Astrocyte of the spinal cord (primary cell): ENCODE measurements at places on chromosomes 11 and 22.

DNA sequence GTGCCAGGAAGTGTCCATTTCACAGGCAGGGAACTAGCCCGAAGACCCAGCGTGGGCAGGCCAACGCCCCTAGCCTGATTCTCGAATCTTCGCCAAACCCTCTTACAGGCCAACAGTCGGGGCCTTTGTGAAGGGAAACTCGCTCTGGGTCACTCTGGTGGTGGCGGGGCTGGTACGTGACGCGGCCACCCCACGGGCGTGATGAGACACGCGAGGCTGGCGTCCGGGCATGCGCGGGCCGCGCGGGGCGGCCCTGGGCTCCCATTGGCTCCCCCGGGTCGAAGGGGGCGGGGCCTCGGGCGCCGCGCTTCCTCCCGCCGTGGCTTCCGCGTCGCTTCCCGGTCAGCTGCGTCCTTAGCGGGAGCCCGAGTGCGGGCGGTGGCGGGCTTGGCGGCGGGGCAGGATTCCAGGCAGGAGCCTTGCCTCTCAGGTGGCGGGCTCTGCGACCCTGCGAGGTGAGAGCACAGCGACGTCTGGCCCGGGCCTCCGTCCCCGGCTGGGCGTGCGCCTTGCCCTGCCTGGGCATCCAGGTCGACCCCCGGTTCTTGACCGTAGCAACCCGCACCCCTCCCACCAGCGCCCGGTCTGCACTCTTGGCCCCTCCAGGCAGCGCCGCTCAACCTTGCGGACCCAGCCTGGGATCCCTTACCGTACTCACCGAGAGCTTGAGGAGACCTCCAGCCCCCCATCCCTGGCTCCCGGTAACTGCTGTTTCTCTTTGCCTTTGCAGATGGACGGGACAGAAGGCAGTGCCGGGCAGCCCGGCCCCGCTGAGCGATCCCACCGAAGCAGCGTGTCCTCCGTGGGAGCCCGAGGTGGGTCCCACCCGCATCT is at the start of gene FRMD8:
TSS of gene FRMD8 (plus strand) at position 331 of the 834 bp plus-strand sequence. CDS start at position 731, 400 bp downstream.
- DNase-seq, result peak; percentile 76

GRCh38 chr11:72642884-72643522 is 31.2 kb downstream of the PDE2A start:
- DNase-seq, result peak; percentile 34

GRCh38 chr22:29029202-29030000 is 32.2 kb downstream of the C22orf31 start:
- no peak for DNase-seq

DNA sequence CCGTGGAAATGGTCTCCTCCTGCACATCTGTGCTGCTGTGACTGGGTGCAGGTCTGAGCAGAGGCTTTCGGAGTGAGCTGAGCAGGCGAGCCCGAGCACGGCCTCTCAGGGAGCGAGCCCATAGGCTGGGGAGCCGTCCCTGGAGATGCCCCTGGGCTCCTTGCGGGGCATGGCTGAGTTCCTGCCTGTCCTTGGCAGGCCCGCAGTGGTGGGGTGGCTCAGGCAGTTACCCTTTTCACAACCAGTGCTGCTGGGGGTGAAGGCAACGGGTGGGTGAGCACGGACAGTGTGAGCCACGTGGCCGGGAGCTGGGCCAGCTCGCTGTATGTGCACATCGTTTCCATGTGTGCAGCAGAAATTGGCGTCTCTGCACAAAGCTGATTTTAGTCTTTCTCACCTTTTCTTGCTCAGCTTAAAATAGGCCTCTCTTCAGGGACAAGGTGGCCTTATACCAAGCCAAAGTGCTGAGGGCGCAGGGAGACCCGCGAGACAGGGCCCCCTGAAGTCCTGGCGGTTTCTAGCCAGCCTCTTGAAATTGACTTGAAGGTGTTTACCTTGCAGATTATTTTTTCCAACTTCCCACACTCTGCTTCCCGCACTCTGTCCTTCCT is at the start of gene TP53AIP1:
TSS of gene TP53AIP1 (minus strand) at position 55 of the 611 bp plus-strand sequence. CDS start 5,053 bp downstream, outside the sequence.
- DNase-seq, result no peak

DNA sequence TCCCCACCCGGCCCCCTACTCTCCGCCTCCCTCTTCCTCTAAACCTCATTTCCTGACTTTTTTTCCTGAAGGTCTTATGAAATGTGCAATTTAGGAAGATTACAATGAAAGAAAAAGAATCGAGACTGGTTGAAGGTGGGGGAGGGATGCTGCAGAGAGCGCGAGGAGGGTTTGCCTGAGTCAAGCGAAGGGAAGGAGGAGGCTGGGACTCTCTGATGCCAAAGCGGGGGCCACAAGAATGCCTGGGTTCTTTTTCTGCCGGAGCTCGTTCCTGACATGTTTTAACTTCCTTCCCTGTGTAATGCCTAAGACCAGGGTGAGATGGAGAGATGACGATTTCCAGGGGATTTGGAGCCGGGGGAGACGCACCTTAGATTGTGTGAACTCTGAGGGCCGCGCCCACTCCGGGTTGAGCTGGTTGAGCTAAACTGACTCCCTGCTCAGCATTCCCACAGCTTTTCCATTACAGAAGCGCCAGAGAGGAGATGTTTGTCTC is 270.5 kb upstream of the SORL1-AS1 start:
- peak; percentile 71 for DNase-seq
